GM23248 (cell line): ENCODE measurements at places on chromosomes 5 and 9. TPM values are rescaled to one million over a fixed set of nuclear protein-coding genes. Genes with fewer than 3 reads are reported as not detected.

Gene TCF7
- polyA plus RNA-seq, result 2.4 and 2.7 TPM in 2 replicates

Gene TEK
- 4.3 and 5.0 TPM in 2 replicates for polyA plus RNA-seq

Gene AGXT2
- not detected in 2 replicates for polyA plus RNA-seq

Gene CCDC192
- 0.30 and 0.40 TPM in 2 replicates for polyA plus RNA-seq
